Heart right ventricle (tissue), 16 donors: ENCODE measurements at places on chromosomes 11 and 22. TPM values are rescaled to one million over a fixed set of nuclear protein-coding genes. Genes with fewer than 3 reads are reported as not detected.

- no peak overlapping the region for H3K27ac ChIP-seq
- peaks cover 96% of the 10 kb centered on the region for H3K36me3 ChIP-seq
- H3K4me3 ChIP-seq, result no peak overlapping the region
- DNase-seq, result no peak
- peaks cover 22% of the 10 kb centered on the region for H3K4me1 ChIP-seq
These were observed 8.2 kb downstream of the DDX17 start for GRCh38 chr22:38497869-38498268.

The LUZP2 gene
- polyA plus RNA-seq, result not detected

The GAS2L1 gene
- 45.0 TPM for polyA plus RNA-seq

DNA sequence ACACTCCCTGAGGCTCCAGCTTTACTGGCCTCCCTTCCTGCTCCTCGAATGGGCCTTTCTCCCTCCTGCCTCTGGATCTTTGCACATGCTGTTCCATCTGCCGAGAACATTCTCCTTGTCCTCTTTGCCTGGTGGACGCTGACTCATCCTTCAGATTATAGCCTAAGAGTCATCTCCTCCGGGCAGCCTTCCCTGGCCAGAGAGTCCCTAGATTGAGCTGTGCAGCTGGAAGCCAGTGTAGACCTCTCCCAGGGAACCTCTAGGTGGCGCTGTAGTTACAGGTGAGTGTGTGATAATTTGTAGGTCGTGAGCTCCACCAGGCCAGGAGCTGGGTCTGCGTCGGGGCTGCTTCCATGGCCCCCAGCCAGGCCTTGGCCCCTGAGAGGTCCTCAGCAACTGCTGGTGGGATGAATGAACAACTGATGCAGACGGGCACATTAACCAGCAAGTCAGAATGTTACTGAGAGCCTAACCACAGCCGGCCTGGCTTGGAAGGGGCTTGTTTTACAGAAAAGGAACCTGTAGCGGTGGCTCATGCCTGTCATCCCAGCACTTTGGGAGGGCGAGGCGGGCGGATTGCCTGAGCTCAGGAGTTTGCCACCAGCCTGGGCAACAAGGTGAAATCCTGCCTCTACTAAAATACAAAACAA lies 8.7 kb downstream of the PNPLA5 start:
- no peaks in the 10 kb centered on the region for H3K4me1 ChIP-seq
- H3K4me3 ChIP-seq, result no peak overlapping the region
- no peak overlapping the region for H3K27ac ChIP-seq
- no peaks in the 10 kb centered on the region for H3K36me3 ChIP-seq

The ASCL2 gene
- 0.22 TPM for polyA plus RNA-seq

GRCh38 chr11:102436976-102437375 lies 15.6 kb downstream of the TMEM123 start:
- H3K4me3 ChIP-seq, result no peak overlapping the region
- H3K27me3 ChIP-seq, result no peaks in the 10 kb centered on the region
- H3K4me1 ChIP-seq, result peaks cover 27% of the 10 kb centered on the region
- H3K27ac ChIP-seq, result no peak overlapping the region

DNA sequence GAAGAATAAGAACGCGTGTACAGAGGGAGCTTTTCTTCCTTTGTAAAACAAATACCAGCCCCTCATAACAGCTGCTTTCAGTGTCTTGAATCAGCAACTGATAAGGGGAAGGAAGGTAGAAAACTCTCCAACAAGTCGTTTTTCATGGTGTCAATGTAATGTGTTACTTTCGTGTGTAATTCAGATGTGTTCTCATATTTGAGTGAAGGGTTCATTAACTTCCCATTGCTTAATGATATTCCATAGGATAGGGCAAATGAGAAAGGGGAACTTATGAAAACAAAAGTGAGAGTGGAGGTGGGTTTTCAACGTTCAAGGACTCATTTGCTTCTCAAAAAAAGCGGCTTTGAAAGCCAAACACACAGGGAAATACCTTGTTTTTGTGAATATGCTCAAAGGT lies 452.1 kb downstream of the NTM start:
- no peak overlapping the region for H3K4me3 ChIP-seq
- no peaks in the 10 kb centered on the region for H3K36me3 ChIP-seq
- peaks cover 23% of the 10 kb centered on the region for H3K27me3 ChIP-seq
- no peak for DNase-seq
- H3K27ac ChIP-seq, result no peak overlapping the region
- H3K4me1 ChIP-seq, result no peaks in the 10 kb centered on the region

GRCh38 chr11:279966-280705 lies 1.9 kb downstream of the NLRP6 start:
- peak overlapping the region; percentile 44 for H3K4me3 ChIP-seq
- no peak overlapping the region for H3K27ac ChIP-seq
- H3K4me1 ChIP-seq, result peaks cover 15% of the 10 kb centered on the region
- DNase-seq, result peak; percentile 5
- H3K36me3 ChIP-seq, result no peaks in the 10 kb centered on the region

The SLN gene
- 15.6 TPM for polyA plus RNA-seq

- no peak overlapping the region for H3K27ac ChIP-seq
- no peak for DNase-seq
- no peaks in the 10 kb centered on the region for H3K27me3 ChIP-seq
- peaks cover 49% of the 10 kb centered on the region for H3K4me1 ChIP-seq
- H3K36me3 ChIP-seq, result peaks cover 37% of the 10 kb centered on the region
- H3K4me3 ChIP-seq, result no peak overlapping the region
These were observed 20.6 kb upstream of the RAPSN start for GRCh38 chr11:47469361-47470179.

DNA sequence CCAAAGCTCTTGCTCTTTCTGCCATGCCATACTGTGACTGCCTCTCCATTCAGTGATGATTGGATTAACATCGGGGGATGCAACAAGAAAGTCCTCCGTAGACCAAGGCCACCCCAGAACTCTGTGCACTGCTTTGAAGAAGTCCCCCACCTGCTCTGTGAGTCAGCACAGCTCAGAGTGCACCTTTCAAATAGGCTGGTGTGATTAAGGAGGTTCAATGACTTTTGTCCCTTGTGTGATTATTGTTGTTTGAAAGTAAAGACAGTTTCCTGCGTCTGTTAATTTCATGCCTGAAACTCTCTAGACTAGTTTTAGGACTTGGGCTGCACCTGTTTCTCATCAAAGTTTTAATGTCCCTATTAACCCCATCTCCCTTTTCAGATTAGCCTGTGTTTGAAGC lies 33.0 kb upstream of the DBX1 start:
- H3K36me3 ChIP-seq, result no peaks in the 10 kb centered on the region
- no peaks in the 10 kb centered on the region for H3K4me1 ChIP-seq
- H3K27ac ChIP-seq, result no peak overlapping the region
- no peak for DNase-seq
- no peaks in the 10 kb centered on the region for H3K27me3 ChIP-seq
- H3K4me3 ChIP-seq, result no peak overlapping the region

The F2 gene
- 0.15 TPM for polyA plus RNA-seq

GRCh38 chr11:115282923-115283322 lies 221.3 kb downstream of the CADM1 start:
- no peaks in the 10 kb centered on the region for H3K36me3 ChIP-seq
- no peaks in the 10 kb centered on the region for H3K27me3 ChIP-seq
- H3K4me3 ChIP-seq, result no peak overlapping the region
- no peak for DNase-seq
